Stimulated activated CD4-positive, alpha-beta T cell treated with anti-CD3 and anti-CD28 coated beads, Interleukin-15, amount 100 ng/mL, for 48 hours (primary cell): ENCODE measurements at places on chromosomes 5 and 9.

- no peak for DNase-seq
Observed at GRCh38 chr9:137136261-137136880, 2.6 kb upstream of the GRIN1 start.

DNA sequence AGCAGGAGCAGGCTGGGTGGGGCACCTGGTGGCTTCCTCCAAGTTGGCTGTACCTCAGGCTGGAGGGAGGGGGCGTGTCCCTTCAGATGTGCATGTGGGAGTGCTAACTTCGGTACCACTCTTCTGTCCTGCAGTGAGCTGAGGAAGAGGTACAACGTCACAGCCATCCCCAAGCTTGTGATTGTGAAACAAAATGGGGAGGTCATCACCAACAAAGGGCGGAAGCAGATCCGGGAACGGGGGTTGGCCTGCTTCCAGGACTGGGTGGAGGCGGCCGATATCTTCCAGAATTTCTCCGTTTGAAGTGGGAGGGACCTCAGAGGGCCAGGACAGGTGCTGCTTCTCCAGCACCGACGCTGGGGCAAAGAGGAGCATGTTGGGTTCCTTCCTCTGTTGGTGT lies 9.3 kb downstream of the NXNL2 start:
- DNase-seq, result no peak

DNA sequence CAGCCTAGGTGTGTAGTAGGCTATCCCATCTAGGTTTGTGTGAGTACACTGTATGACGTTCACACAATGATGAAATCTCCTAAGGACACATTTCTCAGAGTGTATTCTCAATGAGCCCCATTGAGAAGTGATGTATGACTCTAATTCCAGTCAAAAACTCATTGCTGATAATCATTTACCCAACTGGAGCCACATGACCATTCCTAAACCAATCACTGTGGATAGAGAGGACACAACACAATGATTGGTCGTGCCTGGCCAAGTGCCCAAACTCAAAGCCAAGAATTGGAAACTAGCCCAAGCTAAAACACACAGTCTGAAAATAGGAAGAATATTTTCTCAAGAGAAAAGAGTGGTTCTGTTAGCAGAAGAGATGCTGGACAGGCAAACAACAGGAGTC lies 191.2 kb downstream of the ZNF462 start:
- no peak for DNase-seq

- no peak for DNase-seq
Observed at GRCh38 chr5:179906795-179907555, 722 bp downstream of the TBC1D9B start.

- DNase-seq, result no peak
Observed at GRCh38 chr5:71740015-71740753, 21.1 kb downstream of the CARTPT start.

DNA sequence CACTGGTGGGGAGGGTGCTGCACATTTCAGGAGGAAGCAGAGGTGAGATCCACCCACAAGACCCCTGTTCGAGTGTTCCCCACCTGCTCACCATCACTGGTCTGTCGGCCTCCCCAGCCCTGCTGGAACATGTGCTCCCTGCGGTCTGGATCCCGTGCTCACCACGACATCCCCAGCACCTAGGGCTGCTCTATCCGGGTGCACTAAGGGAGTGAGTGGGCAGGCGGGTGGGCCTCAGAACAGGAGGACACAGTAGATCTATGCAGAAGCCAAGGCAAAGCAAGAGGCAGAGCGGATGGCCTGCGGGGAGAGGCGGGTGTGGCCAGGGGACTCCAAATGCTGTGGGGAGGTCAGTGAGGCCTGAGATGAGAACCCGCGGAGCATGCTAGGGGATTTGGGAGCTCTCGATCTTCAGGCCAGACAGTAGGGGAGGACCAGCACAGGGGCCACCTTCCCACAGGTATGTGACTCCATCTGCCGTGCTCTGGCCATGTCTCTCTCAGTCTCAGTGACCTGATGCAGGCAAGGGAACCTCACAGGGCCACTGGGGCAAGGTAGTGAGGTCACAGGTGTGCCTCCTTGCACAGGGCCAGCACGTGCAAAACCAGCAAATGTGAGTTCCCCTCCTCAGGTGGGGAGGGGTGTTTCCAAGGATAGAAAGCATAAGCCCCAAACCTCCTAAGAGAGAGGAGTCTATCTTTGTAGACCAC lies 134.2 kb downstream of the ZNF354C start:
- no peak for DNase-seq

GRCh38 chr9:128107468-128108268 lies 19.9 kb downstream of the PTGES2 start:
- no peak for DNase-seq

GRCh38 chr9:12464910-12465512 lies 228.2 kb upstream of the TYRP1 start:
- DNase-seq, result no peak

- no peak for DNase-seq
Observed at GRCh38 chr5:9545136-9545991, 511 bp downstream of the SEMA5A start.

- DNase-seq, result no peak
Observed at GRCh38 chr9:131875828-131876485, 136.1 kb upstream of the RAPGEF1 start.

DNA sequence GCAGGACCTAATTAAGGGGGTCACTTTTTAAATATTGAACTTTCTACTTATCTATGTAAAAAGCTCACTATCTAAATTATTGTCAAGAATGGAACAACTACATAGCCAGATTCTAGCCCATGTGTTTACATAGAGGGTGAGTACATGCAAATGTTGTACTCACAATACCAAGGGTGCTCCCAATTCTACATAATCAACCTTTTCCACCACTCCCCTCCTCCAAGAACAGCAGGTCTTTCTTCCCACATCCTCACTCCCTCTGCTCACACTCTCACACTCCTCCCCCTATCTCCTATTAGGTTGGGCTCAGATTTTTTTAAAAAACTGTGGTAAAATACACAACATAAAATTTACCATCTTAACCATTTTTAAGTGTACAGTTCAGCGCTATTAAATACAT lies 325.4 kb downstream of the ARL15 start:
- DNase-seq, result no peak

DNA sequence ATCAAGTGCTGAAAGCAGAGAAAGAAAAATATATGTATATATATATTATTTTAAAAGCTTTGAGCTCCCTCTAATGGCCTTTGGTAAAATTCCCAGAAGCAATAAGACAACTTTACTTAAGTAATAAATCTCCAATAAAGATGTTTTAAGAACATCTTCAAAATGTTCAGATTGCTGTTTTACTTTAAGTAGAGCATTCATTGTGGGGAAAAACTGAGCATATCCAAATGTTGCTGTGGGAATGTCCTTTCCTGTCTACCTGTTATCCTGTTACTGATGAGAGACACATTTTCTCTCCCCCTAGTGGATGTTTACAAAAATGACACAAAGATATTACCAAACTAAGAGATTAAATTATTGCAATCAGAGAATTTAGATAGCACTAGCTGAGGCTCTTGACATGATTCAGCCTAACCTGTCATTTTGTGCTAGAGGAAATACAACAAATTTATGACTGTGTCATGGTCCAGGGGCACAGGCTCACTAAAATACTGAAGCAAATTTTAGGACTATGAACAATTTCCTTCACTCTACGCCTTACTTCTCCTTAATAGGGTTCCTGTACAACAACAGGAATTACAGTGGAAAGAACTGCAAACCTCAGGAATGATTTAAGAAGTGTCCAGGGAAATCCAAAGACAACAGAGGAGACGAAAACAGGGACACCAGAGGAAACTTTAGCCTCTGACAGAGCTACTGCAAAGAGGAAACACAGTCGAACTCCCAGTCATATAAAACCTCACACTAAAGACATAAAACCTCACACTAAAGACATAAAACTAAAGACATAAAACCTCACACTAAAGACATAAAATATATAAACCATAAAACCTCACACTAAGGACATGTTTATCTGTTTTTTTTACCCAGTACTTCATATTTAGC lies 24.3 kb upstream of the PRRC1 start:
- DNase-seq, result no peak
